Smooth muscle cell of the brain vasculature (primary cell): ENCODE measurements at places on chromosomes 16 and 17.

DNA sequence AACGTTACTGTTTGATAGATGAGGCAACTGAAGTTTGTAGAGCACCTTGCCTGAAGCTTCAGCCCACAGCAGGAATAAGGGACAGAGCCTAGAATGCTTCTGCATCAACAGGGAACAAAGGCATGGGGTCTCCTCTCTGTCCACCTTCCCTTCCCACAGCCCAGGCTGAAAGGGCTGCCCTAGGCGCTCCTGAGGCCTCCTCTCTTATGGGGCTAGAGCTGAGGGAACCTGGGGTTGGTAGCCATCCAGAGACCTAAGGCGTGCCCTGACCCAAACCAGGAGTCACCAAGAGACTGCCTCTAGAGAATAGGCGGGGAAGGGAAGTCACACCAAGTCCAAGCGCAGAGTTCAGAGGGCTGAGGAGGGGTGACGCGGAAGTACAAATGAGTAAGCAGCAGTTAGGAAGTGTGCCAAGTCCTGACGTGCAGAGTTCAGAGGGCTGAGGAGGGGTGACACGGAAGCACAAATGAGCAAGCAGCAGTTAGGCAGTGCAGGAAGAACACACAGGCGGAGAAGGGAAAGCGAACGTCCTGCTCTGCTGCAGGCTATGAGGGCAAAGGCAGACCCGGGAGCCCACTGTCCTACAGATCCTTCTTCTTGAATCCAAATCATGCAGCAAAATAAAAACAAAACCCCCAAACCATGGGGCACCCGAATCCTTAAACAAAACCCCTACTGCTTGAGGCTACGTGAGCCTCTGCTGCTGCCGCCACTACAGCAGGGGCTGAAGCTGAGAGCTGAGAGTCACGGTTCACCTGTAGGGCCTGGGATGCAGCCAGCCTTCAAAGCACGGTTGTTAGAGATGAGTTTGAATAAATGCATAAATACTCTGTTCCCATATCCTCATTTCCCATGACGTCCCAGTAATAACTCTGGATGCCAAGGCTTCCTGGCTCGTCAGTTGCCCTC is 2.7 kb upstream of the SPG7 start:
- DNase-seq, result peak; percentile 47

- no peak for DNase-seq
Measured at GRCh38 chr17:44887971-44888954, 11.0 kb downstream of the EFTUD2 start.

- DNase-seq, result no peak
Measured at GRCh38 chr16:65120831-65121721, 787 bp downstream of the CDH11 start.

GRCh38 chr16:10085078-10085798 is 97.0 kb downstream of the GRIN2A start:
- DNase-seq, result no peak

- no peak for DNase-seq
Measured at GRCh38 chr16:23080329-23080728, 68.9 kb downstream of the USP31 start.

- DNase-seq, result peak; percentile 74
Measured at GRCh38 chr17:13594762-13595598, 6.7 kb downstream of the HS3ST3A1 start.

GRCh38 chr17:82507631-82508175 is 11.8 kb upstream of the FOXK2 start:
- no peak for DNase-seq

- no peak for DNase-seq
Measured at GRCh38 chr16:78638371-78638770, 538.9 kb downstream of the WWOX start.
